ENCODE measurements at places on chromosomes 16 and 17.
A peak's percentile ranks its signal among the peaks of the same experiment; 100 is the strongest.

DNA sequence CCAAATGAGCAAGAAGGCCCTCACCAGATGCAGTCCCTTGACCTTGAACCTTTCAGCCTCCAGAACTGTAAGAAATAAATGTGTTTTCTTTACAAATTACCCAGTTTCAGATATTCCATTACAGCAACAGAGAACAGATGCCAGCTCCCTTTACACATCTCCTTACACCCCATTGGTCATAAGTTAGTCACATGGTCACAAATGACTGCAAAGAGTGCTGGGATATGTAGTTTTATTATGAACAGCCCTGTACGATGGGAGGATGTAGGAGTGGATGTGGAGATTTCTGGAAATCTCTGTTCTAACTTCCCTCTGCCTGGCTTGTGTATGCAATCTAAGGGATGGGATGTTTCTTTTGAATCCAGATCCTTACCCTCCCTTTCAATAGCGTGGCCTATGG, 13.3 kb upstream of the RPL38 start:
- peak; percentile 70 for DNase-seq

DNA sequence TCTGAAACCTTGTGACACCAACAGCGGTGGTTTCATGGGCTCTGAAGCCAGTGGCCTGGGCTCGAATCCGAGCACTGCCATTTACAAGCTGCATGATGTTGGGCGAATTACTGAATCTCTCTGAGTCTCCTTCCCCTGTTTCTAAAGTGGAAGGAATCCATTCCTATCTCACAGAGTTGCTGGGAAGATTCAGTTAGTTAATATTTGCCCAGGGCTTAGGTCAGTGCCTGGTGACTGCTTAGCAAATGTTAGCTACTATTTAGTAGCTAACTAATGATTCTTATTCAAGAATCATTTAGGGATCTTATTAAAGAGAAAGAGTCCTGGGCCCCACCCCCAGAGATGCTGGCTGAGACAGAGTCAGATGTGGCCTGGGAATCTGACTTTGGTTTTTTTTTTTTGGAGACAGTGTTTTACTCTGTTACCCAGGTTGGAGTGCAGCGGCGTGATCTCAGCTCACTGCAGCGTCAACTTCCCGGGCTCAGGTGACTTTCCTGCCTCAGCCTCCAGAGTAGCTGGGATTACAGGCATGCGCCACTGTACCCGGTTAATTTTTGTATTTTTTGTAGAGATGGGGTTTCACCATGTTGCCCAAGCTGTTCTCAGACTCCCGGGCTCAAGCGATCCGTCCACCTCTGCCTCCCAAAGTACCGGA, 33.6 kb upstream of the RAI1 start:
- DNase-seq: no peak

DNA sequence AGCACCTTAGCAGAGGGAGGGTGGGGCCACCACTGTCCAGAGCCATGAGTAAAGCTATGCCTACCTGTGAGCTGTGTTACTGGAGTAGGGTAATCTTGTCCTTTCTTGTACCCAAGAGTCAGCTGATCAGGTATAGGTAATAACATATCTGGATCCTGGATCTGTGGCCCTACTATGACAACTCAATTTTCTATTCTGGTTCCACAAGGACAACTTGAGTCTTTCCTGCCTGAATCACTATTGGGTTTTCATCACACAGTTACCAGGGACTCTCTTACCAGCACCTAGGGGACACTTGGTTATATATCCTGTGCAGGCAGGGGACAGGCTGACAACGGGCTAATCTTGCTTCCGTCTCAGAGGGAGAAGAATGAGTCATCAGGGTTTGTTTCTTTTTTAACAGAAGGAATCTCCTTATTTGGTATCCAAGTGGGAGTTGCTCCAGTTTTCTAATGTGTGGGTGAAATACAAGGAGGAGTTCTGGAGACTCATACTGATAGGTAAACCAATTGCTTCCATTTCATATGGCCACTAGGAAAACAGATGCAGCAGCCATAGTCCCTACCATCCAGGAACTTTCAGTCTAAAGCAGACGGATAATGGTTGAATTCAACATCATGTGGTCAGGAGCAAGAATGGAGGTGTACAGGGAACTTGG, 6.8 kb downstream of the ZNF267 start:
- DNase-seq: peak; percentile 91

GRCh38 chr17:50326831-50327364, 19.0 kb upstream of the XYLT2 start:
- no peak for DNase-seq

DNA sequence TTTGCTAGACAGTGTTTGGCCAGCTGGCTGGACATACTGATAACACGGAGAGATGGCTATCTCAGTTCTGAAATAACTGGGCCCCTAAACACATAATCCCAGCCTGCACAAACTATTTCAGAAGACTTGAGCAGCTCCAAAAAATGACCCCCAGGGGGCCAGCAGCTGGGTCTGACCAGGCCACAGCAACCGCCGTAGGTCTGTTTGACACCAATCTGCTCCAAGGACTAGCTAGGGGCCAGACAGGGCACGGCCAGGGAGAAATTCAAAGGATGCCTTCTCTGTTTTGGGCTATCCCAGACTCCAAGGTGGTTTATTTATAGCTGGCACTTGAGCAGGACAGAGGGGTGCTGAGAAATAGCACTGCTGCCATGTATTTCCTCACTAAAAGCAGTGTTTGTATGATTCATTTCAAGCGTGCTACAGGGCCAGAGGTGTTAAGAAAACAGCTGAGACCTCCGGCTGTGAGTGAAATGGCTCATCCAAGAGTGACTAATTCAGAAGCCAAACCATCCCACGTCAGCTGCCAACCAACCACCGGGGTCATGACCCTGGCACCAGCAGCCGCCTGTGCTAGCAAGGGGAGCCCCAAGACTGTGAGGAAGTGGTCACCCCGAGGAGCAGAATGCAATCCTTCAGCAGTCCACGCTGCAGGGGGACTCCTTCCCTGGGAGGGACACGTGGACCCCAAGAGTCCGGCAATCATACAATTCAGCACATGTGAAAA, 5.7 kb downstream of the GGA2 start:
- peak; percentile 97 for DNase-seq

DNA sequence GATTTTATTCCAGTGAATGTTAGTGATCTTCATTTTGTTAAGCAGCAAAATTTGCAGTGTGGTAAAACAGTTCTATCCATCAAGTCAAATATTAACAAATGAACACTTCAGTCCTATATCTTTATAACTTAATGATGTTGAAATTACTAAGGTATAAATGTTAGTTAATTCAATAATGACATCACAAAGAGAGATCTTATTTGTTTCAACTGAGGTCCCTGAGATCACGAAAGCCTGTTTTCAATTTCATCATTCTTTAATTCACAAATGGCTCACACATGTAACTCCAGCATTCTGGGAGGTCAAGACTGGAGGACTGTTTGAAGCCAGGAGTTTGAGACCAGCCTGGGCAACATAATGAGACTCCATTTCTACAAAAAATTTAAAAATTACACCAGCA, 13.9 kb downstream of the SMURF2 start:
- DNase-seq: no peak
